Heart left ventricle (tissue), 16 donors: ENCODE measurements at places on chromosomes 12 and 14.
A peak's percentile ranks its signal among the peaks of the same experiment; 100 is the strongest.

- DNase-seq: no peak
Measured at GRCh38 chr12:120358412-120359100, 10.4 kb downstream of the MSI1 start.

- no peak for DNase-seq
Measured at GRCh38 chr12:116421785-116422538, 137.2 kb upstream of the MAP1LC3B2 start.

DNA sequence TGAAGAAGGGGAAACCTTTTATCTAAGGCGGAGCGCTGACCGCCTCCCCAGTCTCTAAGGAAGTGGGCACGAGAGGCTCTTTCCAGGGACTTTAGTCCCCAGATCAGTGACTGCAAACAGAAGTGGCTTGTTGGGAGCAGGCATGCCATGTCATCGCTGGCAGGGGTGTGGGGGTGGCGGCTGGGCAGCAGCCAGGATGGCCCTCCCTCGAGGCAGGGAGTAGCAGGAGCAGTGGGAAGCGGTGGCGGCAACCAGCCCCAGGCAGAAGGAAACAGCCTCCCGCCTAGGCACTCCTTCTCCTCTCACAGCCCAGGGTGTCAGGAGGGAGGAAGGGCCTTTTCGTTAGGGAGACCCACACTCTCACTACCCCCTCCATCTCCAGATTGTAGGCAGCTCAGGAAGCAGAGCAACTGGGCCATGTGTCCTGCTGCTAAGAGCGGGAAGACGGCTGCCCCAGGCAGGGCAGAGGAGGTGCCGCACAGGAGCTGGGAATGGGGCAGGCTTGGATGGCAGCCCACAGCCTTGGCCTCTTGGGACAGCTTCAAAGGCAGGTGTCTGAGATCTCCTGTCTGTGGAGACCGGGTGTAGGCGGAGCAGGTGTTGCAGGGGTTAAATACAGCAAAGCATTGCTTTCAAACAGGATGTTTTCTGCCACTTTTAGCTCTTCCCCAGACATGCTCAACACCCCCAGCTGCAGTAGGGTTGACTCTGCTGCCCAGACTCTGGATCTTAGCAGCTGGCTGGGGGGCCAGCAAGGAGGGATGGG lies 21.8 kb downstream of the VDR start:
- DNase-seq: no peak

- DNase-seq: no peak
Measured at GRCh38 chr14:55756557-55756956, 176.6 kb downstream of the KTN1 start.

DNA sequence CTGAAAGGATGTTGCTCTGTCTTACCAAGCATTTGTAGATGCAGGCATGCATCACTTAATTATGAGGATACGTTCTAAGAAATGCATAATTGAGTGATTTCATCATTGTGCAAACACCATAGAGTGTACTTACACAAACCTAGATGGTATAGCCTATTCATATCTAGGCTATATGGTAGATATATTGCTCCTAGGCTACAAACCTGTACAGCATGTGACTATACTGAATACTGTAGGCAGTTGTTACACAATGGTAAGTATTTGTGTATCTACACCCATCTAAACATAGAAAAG lies 75.9 kb downstream of the IFT81 start:
- DNase-seq: no peak

- no peak for DNase-seq
Measured at GRCh38 chr14:49966971-49967630, 74.2 kb downstream of the ARF6 start.

- no peak for DNase-seq
Measured at GRCh38 chr12:132118876-132119275, 25.2 kb downstream of the DDX51 start.

DNA sequence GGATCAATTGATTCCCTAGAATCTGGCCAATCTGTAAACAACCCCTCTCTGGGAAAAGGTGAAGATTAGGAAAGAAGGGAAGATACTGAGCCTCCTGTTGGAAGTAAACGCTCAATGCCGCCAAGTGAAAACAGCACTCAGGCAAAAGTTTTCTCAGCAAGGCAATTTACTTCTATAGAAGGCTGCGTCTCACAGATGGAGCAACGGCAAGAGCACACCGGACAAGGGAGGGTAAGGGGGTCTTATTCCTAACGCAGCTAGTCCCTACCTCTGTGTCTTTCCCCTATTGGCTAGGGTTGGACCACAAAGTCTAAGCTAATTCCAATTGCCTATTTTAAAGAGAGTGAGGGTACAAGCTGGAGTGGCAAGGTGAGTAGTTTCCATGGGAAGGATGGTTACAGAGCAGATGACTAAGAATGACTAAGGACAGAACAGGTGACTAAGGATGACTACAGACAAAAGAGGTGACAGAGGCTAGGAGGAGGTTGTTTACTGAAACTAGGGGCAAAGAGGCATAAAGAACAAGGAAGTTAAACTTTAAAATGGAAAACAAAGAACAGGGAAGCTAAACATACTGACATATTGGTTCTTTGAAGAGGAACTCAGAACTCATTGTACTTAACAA lies 5.6 kb upstream of the TTC9 start:
- no peak for DNase-seq

DNA sequence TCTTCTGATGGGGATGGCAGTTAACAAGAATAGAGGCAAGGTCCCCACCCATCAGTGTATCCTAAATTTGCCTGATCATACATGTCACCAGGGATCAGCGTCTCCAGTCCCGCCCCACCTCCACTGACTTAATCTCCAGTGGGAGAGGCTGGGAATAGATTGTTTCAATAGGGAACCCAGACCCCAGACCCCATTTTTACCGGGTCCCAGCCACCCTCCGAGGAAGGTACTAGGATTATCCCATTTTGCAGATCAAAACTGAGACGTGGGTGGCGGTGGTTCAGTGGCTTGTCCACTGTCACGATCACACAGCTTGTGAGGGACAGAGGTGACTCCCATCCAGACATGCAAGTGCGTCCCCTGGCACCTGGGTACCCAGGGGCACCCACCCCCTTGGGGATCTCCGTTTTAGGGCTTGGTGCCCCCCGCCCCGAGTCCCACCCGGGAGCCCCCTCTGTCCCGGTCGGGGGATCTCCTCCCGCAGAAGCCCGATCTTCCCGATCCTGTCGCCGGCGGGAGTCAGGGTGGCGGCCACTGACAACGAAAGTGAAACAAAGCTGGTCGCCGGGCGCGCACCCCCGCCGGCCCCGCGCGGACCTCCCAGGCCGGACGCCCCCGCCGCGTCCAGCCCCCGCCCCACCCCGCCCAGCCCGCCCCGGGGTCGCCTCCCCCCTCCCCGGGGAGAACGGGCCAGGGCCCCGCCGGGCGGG lies 523 bp downstream of the WSB2 start:
- peak; percentile 52 for DNase-seq

- DNase-seq: no peak
Measured at GRCh38 chr14:32940066-32940651, 1.5 kb downstream of the NPAS3 start.

GRCh38 chr12:122304924-122305323 lies 38.6 kb upstream of the VPS33A start:
- DNase-seq: no peak

DNA sequence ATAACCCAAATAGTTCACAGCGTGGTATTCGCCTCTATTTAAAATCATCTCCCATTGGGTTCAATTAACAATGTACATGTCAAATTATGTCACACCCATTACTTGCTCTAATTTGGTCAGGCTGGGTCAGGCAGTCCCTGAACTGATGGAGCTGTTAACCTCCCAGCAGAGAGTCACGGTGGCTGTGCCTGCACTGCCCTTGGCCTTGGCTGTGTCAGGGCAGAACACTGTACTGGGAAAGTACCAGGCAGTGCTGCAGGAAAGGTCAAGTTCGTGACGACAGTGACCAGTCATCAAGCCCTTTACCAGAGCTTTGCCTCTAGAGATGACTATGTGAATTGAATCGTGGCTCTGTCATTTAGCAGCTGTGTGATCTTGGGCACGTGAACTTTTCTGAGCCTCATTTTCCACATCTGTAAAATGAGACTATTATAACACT lies 100.0 kb downstream of the ARF6 start:
- DNase-seq: no peak

DNA sequence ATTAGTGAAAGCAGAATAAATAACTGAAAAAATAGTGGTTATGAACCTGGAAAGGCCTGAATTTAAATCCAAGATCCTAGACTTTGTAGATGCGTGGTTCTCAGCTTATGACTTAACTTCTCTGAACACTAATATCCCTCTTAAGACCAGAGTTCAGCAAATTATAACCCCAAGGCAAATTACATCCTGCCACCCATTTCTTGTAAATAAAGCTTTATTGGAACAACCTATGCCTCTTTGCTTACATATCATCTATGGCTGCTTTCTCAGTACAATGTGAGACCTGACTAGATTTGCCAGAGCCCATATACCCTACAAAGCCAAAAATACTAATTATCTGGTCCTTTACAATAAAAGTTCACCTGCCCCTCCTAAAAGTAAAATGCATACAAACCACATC lies 199.1 kb downstream of the MED13L start:
- DNase-seq: no peak

GRCh38 chr12:104426926-104427546 lies 29.7 kb upstream of the CHST11 start:
- no peak for DNase-seq

GRCh38 chr14:81557146-81557545 lies 23.5 kb upstream of the SEL1L start:
- DNase-seq: no peak

- DNase-seq: no peak
Measured at GRCh38 chr12:179885-180284, 34.1 kb downstream of the SLC6A12 start.

DNA sequence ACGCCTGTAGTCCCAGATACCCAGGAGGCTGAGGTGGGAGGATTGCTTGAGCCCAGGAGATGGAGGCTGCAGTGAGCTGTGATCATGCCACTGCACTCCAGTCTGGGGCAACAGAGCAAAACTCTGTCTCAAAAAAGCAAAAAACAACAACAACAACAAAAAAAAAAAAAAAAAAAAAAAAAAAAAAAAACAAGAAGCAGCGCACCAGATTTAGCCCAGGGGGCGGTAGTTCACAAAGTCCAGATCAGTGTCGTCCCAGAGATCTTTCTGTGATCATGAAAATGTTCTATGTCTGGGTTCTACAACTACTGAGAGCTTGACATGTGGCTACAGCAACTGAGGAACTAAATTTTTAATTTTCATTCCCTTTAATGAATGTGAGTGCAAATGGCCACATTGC lies 27.4 kb downstream of the OAS2 start:
- DNase-seq: no peak

DNA sequence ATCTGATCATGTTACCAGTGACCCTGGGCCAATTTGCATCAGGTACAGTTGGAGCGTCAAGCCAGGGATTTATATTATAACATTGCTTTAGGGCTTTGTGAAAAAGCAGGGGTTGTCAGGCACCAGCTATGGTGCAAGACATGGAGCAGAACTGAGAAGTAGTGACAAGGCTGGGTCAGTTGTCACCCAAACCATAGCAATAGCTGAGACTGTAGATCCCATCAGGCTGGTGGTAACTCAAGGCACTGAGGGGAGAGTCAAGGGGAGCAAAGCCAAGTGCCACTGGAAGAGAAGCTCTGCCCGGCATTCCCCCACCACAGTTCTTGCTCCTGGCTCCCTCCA lies 16.9 kb downstream of the BCL2L14 start:
- no peak for DNase-seq

GRCh38 chr14:20485900-20486299 lies 16.7 kb downstream of the PNP start:
- DNase-seq: no peak

- DNase-seq: no peak
Measured at GRCh38 chr12:111451649-111452129, 46.0 kb downstream of the SH2B3 start.

DNA sequence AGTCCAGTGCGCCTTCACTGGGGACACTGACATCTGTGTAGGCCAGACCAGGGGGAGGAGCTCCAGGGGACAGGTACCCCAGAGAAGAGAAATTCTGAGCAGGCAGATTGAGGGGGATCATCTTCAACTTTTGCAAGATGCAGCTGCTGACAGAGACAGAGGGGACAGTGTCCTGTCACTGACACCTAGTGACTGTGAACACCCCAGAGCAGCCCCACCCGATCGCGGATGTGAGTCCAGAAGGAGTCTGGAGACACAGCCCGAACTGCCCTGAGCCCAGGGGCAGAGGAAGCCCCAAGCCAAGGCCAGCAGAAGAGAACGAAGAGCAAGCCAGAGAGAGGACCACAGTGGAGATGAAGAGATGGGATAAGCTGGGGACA lies 21.7 kb upstream of the LRTM2 start:
- no peak for DNase-seq

GRCh38 chr12:95195122-95195521 lies 22.1 kb downstream of the FGD6 start:
- no peak for DNase-seq

DNA sequence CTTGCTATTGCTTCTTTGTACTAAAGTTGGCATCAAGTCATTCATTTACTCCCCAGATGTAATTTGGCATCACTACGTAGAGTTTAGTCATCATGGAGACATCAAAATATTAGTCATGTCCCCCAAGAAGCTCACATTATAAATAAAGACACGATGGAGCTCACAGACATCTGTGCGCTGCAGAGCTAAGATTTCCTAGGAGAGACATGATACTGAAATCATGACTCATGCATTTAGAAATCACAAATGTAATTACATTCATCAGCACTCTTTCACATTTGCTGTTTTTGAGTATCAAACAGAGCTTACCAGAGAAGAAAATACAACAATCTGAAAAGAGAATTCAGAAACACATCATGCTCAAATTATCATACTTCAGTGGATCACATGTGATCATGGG lies 169.8 kb downstream of the LRIG3 start:
- no peak for DNase-seq

GRCh38 chr14:57417228-57417627 lies 26.8 kb downstream of the NAA30 start:
- DNase-seq: no peak

GRCh38 chr14:68536018-68536410 lies 256.9 kb downstream of the ZFP36L1 start:
- DNase-seq: no peak

GRCh38 chr14:39034481-39035296 lies 68.3 kb downstream of the SEC23A start:
- DNase-seq: no peak

DNA sequence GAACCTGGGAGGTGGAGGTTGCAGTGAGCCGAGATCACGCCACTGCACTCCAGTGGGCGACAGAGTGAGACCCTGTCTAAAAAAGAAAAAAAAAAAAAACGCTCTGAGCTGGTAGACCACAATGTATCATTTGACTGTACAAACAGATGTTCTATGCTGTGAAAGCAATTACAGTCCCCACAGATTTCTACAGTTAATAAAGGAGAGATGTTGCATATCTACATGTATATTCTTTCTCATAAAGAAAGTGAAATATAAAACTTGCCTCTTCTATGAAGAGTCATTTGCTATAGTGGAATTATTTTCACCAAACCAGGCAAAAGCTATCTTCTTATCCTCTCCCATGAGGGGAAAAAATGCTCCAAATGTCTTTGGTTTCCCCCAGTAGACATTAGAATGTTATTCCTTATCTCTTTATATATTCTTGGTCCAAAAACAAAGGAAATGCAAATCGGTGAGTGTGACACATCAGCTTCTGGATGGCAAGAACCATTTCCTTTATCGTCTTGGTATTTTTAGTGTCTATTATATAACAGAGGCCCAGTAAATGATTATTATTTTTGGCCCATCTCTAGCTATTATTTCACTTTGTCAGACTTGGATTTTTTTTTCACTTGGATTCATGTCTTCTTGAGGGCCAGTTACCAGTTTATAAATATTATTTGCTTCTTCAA lies 230.4 kb downstream of the SSPN start:
- DNase-seq: no peak

- peak; percentile 86 for DNase-seq
Measured at GRCh38 chr12:109020796-109021380, at the start of gene SVOP. Gene SVOP (minus strand): TSS chr12:109021068. CDS start chr12:109020868, 200 bp downstream.
